ENCODE measurements at places on chromosomes 1 and 21. TPM values are rescaled to one million over a fixed set of nuclear protein-coding genes. Genes with fewer than 3 reads are reported as not detected.

GRCh38 chr1:19009126-19009881, 52.8 kb upstream of the IFFO2 start:
- DNase-seq, result no peak

GRCh38 chr1:209603877-209604276, 20.4 kb downstream of the CAMK1G start:
- DNase-seq, result no peak

DNA sequence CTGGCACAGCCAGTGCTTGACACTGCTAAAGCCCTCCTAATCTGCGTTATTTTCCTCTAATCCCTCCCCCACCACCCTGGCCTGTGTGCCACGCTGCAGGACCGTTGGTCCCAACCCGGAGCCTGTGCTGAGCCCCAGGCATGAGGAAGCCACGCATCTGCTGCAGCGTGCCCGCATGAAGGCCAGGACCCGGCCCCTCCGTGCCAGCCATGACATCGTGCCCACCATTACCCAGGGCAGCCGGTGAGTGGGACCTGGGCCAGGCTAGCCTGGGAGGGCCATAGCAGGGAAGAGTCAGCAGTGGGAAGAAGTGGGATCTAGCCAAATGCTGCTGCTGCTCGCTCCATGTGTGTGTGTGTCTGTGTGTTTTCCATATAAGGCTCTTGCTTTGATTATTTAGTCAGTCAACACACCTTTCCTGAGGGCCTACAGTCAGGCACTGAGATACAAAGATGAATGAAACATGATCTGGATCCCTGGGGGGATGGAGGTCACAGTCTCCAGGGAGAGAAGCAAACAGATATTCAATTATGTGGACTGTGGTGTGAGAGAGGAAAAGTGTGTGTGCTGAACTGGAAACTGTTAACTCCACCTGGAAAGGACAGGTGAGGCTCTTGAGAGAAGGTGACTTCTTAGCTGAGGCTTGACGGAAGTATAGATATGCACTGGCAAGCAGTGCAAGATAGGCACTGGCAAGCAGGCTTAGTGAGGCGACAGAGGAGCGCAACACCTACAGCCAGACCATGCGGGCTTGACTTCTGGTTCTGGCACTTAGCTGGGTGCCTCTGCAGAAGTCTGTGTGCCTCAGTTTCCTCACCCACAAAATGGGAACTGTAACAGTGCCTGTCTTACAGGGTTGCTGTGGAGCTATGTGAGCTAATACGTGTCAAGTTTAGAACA, 15.9 kb downstream of the KIAA1614 start:
- DNase-seq, result no peak

DNA sequence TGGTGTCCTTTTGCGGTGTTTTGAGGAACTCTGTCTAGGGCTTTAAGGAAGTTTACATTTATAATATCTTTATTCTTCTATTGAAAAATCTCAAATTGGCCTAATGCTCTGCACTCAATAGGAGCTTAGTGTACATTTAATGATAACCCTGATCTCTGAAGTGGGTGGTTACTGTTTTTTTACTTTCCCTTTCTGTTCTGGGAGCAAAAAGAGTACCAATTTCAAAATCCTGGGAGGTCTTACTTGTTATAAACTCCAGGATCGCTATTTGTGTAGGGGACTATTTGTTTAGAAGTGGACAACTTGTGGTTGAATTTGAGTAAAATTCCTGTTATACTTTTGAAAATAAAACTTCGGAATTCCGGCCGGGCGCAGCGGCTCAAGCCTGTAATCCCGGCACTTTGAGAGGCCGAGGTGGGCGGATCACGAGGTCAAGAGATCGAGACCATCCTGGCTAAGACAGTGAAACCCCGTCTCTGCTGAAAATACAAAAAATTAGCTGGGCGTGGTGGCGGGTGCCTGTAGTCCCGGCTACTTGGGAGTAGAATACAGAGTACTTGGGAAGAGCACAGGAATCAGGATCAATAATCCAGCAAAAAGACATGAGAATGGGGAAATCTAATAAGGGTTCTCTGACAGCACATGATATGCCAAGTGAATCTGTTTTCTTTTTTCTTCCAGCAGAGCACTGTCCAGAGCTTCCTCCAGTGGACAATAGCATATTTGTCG, 1.1 kb downstream of the C4BPB start:
- no peak for DNase-seq

DNA sequence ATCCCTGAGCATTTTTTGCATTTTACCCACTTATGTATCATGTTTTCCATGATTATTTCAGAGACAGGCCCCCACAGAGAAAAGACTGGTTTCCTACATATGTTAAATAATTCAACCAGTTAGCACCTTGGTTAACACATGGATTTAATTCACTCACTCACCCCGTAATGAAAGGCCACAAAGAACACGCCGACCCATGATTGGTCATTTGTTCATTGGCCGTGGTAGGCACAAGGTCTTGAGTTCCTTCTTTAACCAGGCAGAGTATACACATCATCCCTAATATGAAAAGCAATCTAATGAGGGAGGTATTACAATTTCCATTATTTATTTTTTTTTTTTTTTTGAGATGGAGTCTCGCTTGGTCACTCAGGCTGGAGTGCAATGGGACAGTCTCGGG, 50.6 kb downstream of the RPS6KA1 start:
- DNase-seq, result no peak

GRCh38 chr1:5464366-5464765, 527.9 kb downstream of the NPHP4 start:
- DNase-seq, result no peak

The CLCNKA gene
- not detected for total RNA-seq

DNA sequence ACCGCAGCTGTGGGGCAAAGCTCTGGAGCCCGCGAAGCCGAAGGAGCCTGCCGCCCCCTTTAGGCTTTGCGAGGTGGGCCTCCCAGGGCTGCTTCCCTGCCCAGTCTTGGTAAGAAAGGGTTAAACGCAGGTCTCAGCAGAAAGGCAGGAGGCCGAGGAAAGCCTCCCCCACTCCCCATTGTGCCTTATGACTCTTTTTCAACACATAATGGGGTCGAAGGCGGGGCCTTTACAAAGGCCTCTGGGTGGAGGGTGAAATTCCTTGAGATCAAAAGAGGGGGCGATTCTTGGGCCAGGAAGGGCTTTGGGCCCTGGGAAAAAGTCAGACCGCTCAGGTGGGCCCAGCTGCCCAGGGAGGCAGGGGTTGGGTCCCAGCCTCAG, 880 bp downstream of the ALPL start:
- DNase-seq, result no peak

The AMY2A gene
- not detected for total RNA-seq

DNA sequence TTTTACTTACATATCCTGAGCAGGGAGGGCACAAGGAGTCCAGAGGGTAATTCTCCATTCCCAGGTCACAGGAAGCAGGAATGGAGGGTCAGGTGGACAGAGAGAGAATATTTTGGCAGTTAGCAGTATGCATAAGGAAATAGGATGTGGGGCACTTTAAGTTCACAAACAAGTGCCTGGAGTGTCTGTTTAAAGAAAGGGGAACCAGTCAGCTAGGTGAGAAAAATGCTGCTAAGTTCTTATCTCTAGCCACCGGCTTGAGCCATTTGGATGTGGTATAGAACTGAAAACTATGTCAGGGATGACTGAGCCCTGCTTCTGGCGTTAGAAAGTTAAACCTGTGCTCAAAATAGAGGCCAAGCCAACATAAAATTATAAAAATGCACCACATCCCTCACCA, 739.7 kb upstream of the NCAM2 start:
- no peak for DNase-seq

The CAMK1G gene
- not detected for total RNA-seq

The PYCR2 gene
- total RNA-seq, result 37.2 TPM

DNA sequence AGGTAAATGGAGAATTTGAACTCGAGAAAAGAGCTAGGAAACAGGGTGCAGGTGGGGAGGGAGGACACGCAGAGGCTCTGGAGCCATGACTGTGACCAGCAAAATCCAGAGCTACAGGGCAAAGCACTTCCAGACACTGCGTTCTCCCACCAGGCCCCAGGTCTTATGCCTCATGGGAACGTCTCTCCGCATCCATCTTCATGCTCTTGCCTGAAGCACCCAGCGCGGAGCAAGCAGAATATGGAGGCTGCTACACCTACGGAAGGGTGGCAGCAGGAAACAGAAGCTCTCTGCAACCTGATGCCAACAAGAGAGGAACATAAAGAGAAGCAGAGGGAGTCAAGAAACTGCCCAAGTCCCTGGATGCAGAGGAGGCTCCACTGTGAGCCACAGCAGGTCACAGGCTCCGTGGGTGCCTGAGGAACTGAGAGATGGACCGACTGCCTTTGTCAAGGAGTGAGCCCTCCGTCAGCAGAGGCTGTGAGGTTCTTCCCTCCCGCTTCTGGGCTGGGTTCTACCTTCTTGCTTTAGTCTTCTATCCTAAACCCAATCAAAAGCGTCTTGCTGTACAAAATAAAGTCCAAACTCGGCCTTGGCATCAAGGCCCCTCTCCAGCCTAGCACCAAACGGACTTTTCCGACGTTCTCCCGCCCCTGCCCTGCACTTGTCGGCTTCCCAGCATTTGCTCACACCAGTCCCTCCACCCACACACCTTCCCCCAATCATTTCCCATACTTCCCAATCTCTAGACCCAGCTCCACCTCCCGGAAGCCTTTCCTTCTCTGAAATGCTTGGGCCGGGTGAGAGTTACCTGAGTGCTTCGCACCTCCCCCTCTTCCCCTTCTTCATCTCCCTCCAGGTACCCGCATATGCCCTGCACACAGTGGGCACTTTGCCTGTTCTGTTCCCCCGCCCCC, 930 bp downstream of the DHCR24 start:
- no peak for DNase-seq

- DNase-seq, result peak; percentile 20
Measured at GRCh38 chr1:100452641-100453040, 85.3 kb upstream of the GPR88 start.

GRCh38 chr1:116311756-116312680, 61.0 kb upstream of the ATP1A1 start:
- no peak for DNase-seq

DNA sequence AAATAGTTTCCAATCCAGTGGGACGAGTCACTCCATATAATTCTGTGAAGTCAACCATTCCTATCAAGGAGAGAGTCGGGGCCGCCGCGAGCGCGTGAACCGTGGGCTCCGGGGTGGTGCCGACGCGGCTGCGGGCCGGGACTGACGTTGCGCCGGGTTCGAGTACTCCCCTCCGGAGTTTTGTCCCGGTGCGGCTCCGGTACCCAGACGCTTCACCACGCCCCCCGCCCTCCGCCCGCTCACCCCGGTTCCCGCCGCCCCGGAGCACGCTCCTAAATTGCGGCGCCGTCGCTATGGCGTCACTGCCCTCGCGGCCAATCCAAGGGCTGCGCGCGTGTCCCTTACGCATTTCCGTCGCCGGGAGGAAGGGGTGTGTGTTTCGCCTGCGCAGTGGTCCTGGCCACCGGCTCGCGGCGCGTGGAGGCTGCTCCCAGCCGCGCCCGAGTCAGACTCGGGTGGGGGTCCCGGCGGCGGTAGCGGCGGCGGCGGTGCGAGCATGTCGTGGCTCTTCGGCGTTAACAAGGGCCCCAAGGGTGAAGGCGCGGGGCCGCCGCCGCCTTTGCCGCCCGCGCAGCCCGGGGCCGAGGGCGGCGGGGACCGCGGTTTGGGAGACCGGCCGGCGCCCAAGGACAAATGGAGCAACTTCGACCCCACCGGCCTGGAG, at the start of gene ATAD3B:
TSS of gene ATAD3B (plus strand) at position 377 of the 664 bp plus-strand sequence. CDS start at position 497, 120 bp downstream.
- peak; percentile 96 for DNase-seq

The AMY1C gene
- not detected for total RNA-seq

The AQP10 gene
- not detected for total RNA-seq

The CASQ2 gene
- not detected for total RNA-seq

DNA sequence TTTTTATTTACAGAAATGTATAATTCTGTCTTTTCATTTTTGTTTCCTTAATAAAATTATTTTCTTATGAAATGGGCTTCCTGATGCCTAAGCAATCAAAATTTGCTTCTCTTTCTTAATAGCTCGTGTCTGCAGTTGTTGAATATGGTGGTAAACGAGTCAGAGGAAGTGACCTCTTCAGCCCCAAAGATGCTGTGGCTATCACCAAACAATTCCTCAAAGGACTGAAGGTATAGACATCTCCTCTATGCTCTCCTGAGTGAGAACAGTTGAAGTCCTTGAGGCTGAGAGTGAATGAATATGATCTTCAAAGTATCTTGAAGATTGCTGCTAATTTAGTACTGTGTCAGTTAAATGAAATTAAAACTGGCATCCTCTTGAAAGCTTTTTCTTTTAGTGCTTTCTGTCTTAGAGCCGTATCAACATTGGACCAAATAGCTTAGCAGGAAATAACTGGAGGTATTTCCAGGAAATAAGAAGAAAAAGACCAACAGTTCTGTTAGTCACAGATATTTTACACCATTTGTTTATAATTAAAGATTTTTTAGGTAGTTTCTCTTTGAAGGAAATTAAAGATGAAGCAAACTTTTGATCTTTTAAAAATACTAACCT, 24.7 kb downstream of the VPS45 start:
- DNase-seq, result no peak

DNA sequence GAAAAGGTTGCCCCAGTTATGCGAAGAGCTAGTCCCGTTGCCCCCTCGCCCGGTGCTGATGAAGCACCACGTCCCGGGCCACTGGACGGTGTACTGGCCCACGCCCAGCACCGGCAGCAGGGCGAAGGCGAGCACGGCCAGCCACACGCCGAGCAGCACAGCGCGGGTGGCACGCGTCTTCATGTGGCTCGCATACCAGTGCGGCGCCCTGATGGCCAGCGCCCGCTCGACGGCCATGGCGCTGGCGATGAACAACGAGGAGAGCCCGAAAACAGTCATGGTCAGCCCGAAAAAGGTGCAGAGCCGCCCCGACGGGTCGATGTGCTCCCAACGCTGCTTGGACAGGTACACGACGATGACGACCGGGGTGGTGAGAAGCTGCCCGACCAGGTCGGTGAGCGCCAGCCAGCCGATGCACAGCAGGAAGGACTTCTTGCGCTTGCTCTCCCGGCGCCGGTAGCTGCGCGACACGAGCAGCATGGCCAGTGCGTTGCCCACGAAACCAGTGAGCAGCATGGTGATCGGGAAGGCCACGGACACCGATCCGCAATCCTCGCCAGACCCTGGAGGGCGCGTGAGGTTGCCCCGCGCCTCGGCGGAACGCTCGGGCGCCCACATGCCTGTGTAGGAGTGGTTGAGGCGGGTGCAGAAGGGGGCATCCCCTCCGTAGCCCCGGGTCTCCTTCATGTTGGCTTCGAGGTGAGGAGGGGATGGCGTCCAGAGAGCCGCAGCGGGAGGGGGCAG, 553 bp downstream of the PTGER3 start:
- DNase-seq, result no peak

GRCh38 chr1:96565546-96565945, 156.0 kb upstream of the PTBP2 start:
- no peak for DNase-seq

GRCh38 chr1:42264511-42265190, 70.4 kb downstream of the FOXJ3 start:
- DNase-seq, result no peak

The CYP2J2 gene
- total RNA-seq, result 6.1 TPM

- DNase-seq, result no peak
Measured at GRCh38 chr21:45405819-45406762, 1.1 kb downstream of the COL18A1 start.
